Hair follicular keratinocyte (primary cell): ENCODE measurements at places on chromosomes 11 and 22. TPM values are rescaled to one million over a fixed set of nuclear protein-coding genes. Genes with fewer than 3 reads are reported as not detected.

SOX6 gene
- 0.23 and 0.94 TPM in 2 replicates for total RNA-seq

UBQLNL gene
- total RNA-seq, result not detected in 2 replicates

ADSL gene
- total RNA-seq, result 130 and 184 TPM in 2 replicates

TPBGL gene
- total RNA-seq, result not detected in 2 replicates
